ENCODE measurements at places on chromosomes 4 and X.

DNA sequence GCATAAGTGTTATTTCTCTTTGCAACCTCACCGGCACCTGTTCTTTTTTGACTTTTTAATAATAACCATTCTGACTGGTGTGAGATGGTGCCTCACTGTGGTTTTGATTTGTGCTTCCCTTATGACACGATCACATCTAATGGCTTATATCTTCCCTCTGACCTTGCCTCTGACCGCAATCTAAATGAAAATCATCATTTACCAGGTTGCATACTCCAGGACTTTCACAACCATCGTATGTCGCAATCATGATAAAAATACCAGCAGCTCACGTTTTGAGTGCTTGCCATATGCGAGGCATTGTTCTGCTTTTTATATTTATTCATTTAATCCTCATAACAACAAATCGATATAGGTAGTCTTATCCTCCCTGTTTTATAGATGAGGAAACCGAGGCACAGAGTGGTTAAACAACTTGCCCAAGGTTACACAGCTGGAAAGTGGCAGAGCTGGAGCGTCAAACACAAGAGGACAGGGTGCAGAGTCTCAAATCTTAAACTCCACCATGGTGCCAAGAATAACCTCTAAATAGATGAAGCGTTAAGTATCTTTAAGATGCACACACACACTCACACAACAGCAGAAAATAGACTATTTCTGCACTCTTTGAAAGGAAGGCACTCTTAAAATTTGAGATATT, 102.2 kb downstream of the SEL1L3 start:
- no peak for DNase-seq

DNA sequence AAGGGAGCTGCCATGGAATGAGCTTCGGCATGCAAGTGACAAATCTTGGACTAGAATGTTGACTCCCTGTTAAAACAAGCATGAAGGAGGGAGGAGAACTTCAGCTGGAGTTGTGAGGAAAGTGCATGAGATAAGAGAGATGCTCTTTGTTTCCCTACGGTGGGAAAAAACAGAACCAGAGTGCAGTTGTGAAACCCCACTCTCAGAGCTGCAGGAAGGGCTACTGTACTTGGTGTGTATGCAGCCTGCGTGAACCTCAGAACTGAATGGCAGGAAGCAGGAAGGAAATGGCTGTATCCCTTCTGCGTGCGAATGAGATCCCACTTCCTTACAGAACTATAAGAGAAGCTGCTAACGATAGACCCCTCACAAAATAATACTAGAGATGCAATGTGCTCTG, 57.2 kb downstream of the EGF start:
- no peak for DNase-seq

GRCh38 chr4:15202481-15202880, 200.2 kb downstream of the CPEB2 start:
- no peak for DNase-seq

DNA sequence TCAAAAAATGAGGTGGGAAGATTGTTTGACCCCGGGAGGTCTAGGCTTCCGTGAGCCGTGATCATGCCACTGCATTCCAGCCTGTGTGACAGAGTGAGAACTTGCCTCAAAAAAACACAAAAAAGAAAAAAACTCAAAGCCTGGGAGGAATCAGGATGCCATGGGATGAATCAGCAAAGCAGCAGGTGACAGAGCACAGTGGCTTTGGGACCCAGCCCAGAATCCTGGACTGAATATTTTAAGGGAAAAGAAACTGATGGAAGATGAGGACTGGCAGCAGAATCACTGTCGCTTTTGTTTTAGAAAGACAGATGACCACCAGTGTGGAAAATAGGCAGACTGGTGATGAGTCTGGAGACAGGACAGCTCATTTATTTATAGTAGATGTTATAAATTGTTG, 16.6 kb downstream of the S100G start:
- no peak for DNase-seq

DNA sequence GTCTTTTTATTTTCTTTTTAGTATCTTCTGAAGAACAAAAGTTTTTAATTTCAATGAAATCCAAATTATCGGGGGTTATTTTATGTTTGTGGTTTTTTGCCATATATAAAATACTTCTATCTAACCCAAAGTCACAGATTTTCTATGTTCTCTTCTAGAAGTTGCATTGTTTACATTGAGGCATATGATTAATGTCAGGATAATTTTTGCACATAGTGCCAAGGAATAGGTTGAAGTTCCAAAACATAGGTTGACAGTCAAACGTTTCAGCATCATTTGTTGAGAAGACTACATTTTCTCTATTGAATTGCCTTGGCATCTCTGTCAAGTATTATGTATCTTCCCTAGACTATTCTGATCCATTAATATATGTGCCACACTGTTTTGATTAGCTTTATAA, 64.5 kb downstream of the ANKRD17 start:
- DNase-seq = no peak

GRCh38 chr4:89298788-89299152, 8.8 kb downstream of the GPRIN3 start:
- no peak for DNase-seq

DNA sequence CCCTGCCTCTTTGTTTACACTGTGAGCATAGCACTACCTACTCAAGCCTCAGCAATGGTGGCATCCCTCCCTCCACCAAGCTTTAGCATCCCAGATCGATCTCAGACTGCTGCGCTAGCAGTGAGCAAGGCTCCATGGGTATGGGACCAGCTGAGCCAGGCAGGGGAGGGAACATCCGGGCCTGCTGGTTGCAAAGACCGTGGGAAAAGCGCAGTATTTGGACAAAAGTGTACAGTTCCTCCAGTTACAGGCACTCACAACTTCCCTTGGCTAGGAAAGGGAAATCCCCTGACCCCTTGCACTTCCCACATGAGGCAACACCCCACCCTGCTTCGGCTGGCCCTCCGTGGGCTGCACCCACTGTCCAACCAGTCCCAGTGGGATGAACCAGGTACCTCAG, 26.5 kb downstream of the EGF start:
- no peak for DNase-seq

- DNase-seq = no peak
Measured at GRCh38 chrX:96579252-96579651, 105.4 kb upstream of the DIAPH2 start.

- no peak for DNase-seq
Measured at GRCh38 chr4:151782296-151782695, 21.5 kb upstream of the GATB start.

DNA sequence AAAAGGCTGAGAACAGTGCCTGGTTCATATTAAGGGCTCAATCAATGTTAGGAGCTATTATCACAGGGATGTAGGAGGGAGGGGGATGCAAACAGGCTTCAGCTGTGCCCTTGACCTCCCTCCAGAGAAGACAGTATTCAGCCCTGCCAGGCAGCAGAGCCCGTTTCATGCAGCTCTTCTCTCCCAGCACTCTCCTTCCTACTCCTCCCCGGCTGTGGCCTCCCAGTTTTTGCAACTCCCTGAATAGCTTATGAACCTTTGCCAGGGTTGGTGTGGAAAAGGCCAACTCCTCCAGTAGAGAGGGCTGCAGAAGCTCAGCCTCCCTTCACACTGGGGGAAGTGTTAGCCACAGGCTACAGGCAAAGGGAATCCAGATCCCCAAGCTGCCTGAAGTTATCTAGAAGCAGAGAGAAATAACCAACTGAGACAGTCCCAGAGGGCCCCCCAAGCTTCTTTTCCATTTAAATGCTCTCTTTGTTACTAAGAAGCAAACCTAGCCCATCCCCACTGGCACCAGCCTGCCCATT, 31.7 kb upstream of the APLN start:
- DNase-seq = no peak

- no peak for DNase-seq
Measured at GRCh38 chr4:168667376-168667775, 170.5 kb downstream of the PALLD start.

DNA sequence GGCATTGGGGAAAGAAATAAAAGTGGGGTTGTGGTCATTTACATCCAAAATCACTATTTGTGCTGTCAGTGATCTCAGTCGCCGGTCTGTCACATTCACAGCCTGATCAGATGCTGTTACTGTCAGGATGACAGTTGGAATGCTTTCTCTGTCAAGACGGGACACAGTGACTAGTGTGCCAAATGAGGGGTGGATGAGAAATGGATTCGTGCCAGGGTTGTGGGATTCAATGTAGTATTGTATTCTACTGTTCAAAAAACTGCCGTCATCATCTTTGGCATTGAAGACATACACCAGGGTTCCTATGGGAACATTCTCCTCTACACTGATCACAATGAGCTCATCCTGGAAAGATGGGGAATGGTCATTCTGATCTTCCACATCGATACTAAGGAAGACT, 171.1 kb downstream of the DCHS2 start:
- DNase-seq = no peak

DNA sequence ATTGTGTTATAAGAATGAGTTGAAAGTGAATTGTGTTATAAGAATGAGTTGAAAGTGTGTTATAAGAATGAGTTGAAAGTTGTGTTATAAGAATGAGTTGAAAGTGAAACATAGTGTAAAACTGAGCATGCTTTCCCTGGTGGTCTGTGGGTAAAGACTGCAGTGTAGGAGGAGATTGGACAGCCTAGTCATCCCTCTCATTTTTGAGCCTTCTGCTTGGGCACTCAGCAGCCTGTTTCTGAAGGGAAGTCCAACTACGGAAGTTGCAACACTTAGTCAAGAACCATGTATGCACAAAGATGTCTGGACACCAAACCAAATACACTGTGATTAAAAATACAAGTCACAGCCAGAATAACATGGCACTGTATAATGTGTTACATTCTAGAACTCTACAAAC, 72.6 kb downstream of the ANK2 start:
- DNase-seq = no peak
